ENCODE measurements at places on chromosomes 4 and X.

GRCh38 chr4:101355246-101355645 lies 7.9 kb upstream of the PPP3CA start:
- no peak for DNase-seq

- peak; percentile 44 for DNase-seq
These were observed 585 bp upstream of the SEC24D start for GRCh38 chr4:118836301-118837120.

DNA sequence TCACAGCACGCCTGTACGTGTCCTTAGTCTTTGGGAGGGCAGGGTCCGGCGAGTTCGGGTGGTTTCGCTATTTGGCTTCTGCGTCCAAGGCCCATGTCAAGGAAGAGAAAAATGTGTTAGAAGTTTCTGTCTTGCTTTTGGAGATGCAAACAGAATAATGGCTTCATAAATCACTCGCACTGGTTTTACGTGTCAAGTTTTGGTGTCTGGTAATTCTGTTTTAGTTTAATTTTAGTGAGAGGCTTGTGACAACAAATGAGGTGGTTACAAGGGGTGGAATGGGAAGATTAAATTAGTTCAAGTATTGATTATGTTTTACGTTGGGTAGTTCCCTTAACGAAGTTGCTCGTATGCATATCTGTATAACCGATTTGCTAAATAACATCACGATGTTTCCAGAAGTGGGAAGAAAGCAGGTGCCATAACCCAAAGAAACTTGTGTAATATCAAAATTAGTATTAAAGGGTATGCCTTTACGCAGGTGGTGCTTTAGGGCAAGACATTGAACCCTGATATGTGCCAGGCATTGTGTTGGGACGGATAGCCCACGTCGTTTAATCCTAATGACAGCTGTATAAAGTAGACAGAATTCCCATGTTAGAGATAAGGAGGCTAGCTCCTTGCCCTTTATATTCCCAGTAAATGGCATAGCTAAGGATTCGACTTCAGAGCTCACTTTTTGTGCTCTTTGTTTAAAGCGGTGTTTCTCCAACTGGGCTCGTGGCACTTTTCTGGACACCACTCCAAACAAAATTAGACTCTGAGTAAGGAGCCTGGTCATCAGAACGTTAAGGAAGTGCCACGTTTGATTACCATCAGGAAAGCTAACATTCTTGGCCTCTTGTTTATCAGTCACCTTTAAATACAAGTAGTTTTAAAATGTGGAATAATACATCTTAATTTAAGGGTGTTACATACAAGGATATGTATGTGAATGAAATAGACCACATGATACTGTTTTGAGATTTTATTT lies 843 bp downstream of the RPL34 start:
- no peak for DNase-seq

GRCh38 chr4:173242466-173243250 lies 74.0 kb downstream of the GALNT7 start:
- no peak for DNase-seq

GRCh38 chr4:154781126-154781982 lies at the start of gene RBM46:
Gene RBM46, plus strand, starts transcription at chr4:154781272. Its CDS starts 15,481 bp downstream, at chr4:154796753.
- DNase-seq, result no peak

DNA sequence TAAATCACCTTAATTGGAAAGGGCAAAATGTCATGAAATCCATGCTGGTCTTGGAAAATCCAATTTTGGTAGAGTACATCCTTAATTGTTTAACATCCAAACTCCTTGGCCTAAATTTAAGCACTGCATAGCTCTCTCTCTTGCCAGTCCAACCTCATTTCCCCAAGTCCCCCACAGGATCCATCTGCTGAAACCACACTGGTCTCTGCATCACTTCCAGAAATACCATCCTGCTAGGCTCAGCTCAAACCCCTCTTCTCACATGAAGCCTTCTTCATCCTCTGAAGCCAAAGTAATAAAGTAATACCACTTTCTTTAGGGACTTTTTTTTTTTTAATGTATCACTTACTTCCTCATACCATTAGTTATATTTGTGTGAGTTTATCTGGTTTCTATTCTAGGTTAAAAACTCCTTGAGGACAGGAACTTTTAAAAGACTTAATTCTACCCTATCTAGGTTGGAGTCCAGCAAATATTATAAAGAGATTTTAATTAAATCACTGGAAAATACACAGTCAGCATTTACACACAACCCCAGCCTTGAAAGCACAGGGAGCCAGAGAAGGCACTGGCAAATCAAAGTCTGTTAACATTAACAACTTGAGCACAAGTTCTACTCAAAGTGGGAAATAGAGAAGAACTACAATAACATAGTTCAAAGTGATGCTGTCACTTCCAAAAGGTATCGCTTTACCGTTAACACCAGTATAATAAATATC lies 16.7 kb upstream of the KLF3 start:
- DNase-seq, result no peak

DNA sequence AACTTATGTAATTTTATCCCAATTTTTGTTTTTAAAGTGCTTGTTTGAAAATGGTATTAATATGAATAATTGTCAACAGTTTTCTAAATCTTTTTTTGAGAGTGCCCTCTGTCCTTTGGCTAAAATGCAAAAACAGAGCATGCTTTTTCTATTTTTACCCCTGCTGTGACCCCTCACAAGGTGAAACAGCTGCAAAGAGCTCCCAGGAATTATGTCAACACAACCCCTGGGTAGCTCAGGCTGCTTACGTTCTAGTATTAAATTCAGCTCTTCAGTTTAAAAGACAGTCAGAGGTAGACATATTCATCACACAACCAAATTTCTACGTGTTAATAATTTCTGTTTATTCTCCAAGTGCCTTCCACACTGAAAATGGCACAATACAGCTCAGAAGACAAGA lies 367.5 kb downstream of the PRDM5 start:
- DNase-seq, result no peak

DNA sequence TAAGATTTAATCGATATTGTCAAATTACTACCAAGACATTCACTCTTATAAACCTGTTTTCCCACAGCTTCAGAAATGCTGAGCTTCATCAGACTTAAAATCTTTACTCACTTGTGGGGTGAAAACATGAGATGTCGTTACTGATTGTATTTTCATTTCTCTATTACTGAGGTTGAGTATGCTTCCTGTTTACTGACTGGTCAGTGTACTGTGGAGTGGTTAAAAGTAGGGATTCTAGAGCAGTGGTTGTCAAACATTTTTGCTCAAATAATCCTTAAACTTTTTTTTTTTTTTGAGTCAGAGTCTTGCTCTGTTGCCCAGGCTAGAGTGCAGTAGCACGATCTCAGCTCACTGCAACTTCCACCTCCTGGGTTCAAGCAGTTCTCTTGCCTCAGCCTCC lies 50.3 kb downstream of the NSUN7 start:
- DNase-seq, result no peak

GRCh38 chr4:70556856-70557255 lies 35.2 kb upstream of the AMBN start:
- DNase-seq, result no peak

GRCh38 chr4:43776371-43776770 lies 672.2 kb downstream of the KCTD8 start:
- DNase-seq, result no peak

GRCh38 chr4:108674356-108674977 lies 24.1 kb downstream of the OSTC start:
- DNase-seq, result no peak

DNA sequence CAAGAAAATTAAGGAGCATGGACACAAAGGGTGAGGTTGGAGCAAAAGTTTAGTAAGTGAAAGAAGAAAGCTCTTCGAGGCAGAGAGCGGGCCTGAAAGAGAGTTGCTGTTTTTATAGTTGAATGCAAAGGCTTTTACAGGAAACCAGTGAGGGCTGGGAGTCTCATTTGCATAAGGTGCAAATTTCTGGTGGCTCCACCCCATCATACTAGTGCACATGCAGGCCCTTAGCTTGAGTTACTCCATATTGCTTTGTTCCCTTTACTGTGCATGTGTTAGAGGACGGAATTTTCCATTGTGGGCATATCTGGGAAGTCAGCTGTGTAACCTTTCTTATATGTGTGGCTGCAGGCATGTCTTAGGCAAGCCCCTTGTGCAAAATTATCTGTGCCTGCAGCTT lies 48.0 kb downstream of the CPE start:
- no peak for DNase-seq

- DNase-seq, result no peak
These were observed 677.5 kb downstream of the DMD start for GRCh38 chrX:32533848-32534247.

DNA sequence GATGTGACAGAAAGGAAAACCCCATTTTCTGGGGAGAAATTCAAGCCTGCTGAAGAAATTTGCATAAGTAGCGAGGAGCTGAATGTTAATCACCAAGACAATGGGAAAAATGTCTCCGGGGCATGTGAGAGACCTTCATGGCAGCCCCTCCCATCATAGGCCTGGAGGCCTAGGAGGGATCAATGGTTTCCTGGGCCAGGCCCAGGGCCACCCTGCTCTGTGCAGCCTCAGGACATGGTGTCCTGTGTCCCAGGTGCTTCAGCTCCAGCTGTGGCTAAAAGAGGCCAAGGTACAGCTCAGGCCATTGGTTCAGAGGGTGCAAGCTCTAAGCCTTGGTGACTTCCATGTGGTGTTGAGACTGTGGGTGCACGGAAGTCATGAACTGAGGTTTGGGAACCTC lies 31.2 kb downstream of the ETDB start:
- DNase-seq, result no peak

- no peak for DNase-seq
These were observed 377 bp downstream of the CHRNA9 start for GRCh38 chr4:40335525-40335894.

GRCh38 chr4:33171873-33172525 lies 2451.8 kb downstream of the PCDH7 start:
- no peak for DNase-seq

DNA sequence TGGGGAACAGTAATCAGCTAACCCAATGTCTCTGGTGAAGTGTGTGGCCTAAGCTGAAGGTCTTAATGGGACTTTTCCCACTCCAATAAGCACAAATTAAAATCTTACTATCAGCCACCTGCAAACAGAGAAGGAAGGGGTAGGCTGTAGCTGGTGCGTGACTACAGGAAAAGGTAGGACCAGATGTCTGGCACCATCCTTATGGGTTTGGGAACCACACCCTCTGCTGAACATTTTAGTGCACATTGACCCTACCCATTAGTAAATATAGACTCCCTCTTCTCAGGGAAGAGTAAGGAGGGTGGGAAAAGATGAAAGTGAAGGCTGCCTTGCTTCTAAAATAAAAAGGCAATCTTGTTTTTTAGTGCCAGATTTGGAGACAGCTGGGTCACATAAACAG lies 602.8 kb downstream of the FAT4 start:
- DNase-seq, result no peak

DNA sequence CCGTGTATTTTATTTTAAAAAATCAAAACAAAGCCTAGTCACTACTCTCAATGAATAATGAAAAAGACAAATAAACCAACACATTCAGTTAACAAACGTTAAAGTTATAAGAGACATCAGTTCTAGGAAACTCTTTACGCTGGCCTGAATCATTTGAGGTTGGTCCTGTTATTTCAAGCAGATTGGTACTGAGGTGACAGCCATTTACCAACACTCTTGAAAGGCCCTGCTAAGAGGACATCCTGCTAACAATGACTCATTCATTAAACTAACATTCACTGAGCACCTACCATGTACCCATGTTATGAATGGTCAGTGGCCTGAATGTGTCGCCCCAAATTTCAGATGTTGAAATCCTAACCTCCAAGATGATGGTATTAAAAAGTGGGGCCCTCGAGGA lies 57.1 kb upstream of the ADGRG2 start:
- DNase-seq, result no peak

- DNase-seq, result no peak
These were observed 302.0 kb downstream of the PACRGL start for GRCh38 chr4:21002286-21002685.

DNA sequence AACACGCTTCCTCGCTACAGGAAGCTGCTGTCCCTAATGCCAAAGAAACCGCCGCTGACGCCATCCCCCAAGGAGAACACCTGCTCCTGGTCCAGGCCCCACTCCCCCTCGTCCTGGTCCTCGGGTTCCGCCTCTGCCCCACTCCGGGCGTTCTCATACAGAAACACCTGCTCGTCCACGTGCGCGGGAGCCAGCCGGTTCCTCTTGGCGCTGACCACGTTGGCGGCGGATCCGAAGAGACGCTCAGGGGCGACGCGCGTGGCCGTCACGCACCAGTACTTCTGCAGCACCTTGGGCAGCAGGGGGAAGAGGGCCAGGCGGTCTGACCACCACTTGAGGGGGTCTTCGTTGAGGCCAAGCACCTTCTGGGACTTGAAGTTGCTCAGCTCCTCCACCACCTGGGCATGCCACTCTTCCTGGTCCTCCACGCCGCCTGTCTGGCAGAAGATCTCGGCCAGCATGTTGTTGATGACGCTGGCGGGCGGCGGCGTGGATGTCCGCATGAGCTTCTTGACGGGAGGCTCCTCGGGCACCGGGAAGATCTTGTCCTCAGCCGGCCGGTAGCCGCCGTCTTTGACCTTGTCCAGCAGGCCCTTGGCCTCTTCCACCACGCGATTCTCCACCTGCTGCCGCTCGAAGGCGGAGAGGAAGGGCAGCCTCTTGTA lies 12.0 kb downstream of the DHRSX start:
- no peak for DNase-seq

- no peak for DNase-seq
These were observed 2.6 kb upstream of the ZNF674 start for GRCh38 chrX:46547857-46548256.

DNA sequence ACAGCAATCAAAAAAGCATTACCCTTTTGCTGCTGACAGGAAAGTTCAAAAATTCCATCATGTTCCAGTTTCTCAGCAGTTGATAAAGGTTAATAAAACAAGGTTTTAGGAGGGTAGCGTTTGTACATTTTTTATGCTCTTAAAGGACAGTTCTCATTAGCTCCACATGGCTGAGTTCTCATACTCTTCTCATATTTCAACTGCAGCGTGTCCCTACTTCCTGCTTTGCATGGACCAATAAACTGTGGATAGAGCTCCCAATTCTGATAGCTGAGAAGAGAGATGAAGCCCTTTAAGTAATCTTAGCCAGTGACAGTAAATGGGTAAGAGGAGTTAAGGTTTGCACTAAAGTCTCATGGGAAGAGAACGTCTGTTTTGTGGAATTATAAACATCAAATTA lies 53.5 kb downstream of the SPANXA2 start:
- no peak for DNase-seq

DNA sequence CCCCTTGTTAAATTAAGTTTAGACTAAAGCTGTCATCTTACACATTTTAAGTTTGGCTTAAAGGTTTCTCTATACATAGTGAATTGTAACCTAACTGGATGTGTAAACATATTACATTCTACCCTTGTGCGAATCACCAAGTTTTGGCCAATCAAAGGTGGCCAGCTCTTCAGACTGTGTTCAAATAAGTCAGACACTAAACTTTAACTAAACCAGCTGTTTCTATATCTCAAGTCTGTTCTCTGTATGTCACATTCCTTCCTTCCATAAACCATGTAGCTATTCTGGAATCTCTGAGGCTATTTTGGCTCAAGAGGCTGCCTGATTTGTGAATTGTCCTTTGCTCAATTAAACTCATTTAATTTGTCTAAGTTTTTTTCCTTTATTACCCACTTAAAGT lies 6.7 kb downstream of the SULT1B1 start:
- DNase-seq, result no peak

DNA sequence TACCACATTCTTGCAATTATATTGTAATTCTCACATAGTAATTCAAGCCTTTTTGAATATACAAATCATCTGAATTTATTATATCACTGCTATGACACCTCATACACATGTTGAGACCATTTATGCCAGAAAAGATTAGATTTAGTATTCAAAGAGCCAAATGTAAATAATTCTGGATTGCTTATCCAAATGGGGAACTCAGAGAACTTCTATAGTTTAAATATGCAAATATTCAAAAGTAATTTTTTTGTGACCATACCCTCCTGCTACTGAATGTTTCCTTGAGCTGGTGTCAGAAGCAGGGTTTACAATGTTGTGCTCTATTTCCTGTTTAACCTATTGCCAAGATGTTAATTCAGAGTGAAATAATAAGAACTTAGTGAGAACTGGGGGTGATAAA lies 372.2 kb downstream of the TRIML1 start:
- DNase-seq, result no peak

Data from left ventricle myocardium superior (tissue), 1 donor.